NCI-H1694 treated with DMSO at 0.1 percent for 48 hours (cell line): ENCODE measurements at places on chromosomes 12 and 14.

- DNase-seq, result no peak
Measured at GRCh38 chr14:23861666-23862065, 91.9 kb upstream of the DHRS4 start.

DNA sequence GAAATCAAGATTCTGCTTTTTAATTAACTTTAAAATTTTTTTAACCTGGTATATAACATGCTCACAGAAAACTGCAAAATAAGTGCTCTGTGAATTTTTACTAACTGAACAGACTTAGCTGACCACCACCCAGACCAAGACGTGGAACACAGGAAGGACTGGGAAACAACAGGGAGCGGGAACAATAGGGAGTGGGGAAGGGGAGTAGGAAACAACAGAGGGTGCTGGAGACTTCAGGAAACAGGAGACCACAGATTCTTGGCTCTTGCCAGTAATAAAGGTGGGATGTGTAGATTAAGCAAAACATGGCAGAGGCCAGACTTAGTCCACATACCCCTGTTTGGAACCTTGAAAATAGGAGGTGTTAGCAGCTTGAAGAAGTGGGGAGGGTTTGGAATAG lies 51.4 kb upstream of the TMCC3 start:
- DNase-seq, result no peak

GRCh38 chr12:91833780-91834359 lies 311.8 kb downstream of the BTG1 start:
- DNase-seq, result no peak

DNA sequence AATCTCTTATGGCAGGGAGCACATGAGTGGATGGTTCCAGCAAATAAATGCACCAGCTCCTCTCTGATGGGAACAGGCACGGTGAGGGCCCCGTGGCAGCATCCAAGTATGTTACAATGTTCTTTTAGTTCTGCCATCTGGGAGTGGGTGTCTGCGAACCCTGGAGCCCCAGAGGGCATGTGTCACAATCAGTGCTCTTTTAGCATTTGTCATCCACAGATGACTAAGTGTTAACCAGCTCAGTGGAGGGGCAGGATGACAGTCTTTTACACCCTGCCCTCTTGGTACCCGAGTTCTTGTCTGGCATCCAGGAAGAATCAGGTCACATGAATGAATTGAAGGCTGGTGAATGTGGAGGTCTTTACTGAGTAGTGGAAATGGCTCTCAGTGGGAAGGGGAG lies 560.4 kb upstream of the FLRT2 start:
- DNase-seq, result no peak

- DNase-seq, result no peak
Measured at GRCh38 chr14:62847168-62847567, 198.1 kb downstream of the KCNH5 start.
